RCC 7860 (cell line): ENCODE measurements at places on chromosomes 16 and 17.

DNA sequence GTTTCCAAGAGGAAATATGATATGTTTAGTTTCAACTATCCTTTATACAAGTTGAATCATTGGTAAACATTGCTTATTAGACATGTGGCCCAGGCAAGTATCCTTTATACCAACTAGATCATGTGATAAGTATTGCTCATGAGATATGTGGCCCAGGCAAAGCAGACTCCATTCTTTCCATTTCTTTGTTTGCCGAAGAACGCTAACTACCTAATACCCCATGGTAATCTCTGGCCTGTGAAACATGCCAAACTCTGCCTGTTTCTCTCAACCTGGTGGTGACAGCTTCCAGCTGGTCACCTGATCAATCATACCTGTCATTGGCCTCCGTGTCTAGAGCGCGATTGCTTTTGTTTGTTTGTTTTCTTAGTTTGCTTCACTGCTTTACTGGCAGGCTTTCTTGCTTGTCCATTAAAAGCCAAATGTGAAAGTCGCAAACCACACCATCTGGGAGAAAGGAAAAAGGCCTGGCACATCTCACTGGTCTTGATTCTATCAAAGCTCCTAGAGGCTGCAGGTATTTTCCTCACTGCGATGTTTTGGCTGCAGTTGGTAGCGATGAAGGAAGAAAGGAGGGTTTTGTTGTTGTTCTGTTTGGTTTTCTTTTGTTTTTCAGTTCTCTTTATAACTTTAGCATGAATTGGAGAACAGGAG is 686.2 kb downstream of the KCNJ2 start:
- DNase-seq = no peak

- DNase-seq = no peak
These were observed 46.4 kb downstream of the SLC47A1 start for GRCh38 chr17:19579867-19580565.

GRCh38 chr16:2027024-2028010 is 615 bp downstream of the NHERF2 start:
- DNase-seq = peak; percentile 25

GRCh38 chr16:30972872-30973271 is 12.1 kb upstream of the HSD3B7 start:
- no peak for DNase-seq

DNA sequence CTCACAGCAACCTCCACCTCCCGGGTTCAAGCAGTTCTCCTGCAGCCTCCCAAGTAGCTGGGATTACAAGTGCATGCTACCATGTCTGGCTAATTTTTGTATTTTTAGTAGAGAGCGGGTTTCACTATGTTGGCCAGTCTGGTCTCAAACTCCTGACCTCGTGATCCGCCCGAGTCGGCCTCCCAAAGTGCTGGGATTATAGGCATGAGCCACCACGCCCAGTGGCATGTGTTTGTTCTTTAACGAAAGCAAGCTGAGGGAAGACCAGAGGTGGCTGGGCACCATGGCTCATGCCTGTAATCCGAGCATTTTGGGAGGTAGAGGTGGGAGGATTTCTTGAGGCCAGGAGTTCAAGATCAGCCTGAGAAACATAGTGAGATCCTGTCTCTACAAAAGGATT is 18.1 kb downstream of the TNFRSF13B start:
- no peak for DNase-seq

- no peak for DNase-seq
These were observed 4.8 kb downstream of the ATP1B2 start for GRCh38 chr17:7655541-7655840.

- DNase-seq = no peak
These were observed 93.6 kb upstream of the CIBAR2 start for GRCh38 chr16:85205747-85206471.
